Activated naive CD4-positive, alpha-beta T cell treated with anti-CD3 and anti-CD28 coated beads for 36 hours (primary cell): ENCODE measurements at places on chromosomes 3 and 15.

DNA sequence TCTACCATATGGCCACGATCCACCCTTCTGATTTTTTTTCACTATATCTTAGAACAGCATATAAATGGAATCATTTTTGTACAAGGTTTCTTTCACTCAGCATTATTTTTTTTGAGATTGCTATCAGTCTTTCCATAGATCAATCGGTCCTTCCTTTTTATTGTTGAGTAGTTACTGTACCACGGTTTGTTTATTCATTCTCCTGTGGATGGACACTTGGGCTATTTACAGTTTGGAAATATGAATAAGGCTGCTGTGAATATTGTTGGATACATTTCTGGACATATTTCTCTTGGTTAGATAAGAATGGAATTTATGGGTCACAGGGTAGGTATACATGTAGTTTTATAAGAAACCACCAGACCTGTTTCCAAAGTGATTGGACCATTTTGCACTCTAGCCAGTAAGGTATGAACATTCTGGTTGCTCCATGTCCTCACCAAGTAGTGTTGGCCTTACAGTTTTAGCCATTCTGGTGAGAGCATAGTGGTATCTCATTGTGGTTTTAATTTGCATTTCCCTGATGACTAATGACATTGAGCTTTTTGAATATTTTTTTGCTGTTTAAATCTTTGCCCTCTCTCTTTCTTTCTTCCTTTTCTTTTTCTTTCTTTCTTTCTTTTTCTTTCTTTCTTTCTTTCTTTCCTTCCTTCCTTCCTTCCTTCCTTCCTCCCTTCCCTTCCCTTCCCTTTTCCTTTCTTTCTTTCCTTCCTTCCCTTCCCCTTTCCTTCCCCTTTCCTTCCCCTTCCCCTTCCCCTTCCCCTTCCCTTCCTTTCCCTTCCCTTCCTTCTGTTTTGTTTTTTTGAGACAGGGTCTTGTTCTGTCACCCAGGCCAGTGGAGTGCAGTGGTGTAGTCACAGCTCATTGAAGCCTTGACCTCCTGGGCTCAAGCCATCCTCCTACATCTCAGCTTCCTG, 49.2 kb downstream of the LRRK1 start:
- DNase-seq = no peak

DNA sequence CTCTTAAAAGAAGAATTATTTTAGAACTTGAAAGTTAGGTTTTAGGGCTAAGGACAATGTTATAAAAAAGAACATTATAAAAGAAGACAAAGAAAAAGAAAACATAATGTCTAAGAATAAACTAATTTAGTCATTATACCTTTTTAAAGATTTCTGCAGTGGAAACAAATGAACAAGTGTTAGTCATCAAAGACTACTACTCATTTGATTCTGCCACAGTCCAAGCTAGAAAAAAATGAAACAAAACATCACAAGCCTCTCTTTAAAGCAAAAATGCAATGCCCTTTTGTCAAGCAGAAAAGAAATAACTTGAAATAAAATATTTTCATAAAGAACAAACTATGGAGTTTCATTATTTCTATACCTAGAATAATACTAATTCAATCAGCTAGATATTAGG, 102.0 kb downstream of the TBC1D5 start:
- DNase-seq = no peak

GRCh38 chr3:34676436-34676835, 878.0 kb downstream of the PDCD6IP start:
- DNase-seq = no peak

GRCh38 chr3:40287248-40287647, 22.3 kb upstream of the EIF1B start:
- DNase-seq = no peak

DNA sequence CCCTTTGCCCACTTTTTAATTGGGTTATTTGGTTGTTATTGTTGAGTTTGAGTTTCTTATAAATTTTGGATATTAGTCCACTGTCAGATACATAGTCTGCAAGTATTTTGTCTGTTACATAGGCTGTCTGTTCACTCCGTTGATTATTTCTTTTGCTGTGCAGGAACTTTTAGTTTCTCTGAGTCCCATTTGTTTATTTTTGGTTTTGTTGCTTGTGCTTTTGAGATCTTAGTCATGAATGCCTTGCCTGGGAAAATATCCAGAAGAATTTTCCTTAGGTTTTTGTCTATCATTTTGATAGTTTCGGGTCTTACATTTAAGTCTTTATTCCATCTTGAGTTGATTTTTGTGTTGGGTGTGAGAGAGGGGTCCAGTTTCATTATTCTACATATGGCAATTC, 254.5 kb downstream of the NLGN1 start:
- no peak for DNase-seq

DNA sequence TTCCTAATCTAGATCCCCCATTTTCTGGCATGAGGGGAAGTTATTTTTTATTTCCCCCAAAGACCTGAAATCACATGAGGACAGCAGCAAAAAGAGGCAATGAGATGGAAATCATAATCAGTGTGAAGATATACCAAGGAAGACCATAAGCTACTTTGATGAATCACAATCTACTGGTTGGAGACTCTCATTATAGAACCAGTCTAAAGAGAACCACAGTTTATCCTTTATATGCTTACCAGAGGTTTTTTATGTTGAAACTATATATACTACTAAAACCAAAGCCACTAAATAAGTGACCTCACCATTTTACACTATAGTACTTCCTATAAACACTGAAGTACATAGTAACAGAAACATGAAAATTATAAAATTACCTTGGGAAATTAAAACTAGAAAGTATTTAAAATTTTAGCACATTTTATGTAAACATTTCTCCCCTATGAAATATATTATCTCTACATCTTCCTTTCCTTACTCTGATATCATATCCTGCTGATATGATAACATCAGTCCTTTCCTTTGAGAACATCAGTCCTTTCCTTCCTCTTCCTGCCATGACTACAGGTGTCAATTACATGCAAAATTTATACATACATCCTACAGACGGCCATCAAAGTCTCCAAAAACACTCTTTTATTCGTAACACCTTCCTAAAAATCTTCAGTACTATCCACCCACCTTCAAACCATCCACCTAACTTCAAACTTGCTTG, 71.8 kb downstream of the PHC3 start:
- DNase-seq = no peak

DNA sequence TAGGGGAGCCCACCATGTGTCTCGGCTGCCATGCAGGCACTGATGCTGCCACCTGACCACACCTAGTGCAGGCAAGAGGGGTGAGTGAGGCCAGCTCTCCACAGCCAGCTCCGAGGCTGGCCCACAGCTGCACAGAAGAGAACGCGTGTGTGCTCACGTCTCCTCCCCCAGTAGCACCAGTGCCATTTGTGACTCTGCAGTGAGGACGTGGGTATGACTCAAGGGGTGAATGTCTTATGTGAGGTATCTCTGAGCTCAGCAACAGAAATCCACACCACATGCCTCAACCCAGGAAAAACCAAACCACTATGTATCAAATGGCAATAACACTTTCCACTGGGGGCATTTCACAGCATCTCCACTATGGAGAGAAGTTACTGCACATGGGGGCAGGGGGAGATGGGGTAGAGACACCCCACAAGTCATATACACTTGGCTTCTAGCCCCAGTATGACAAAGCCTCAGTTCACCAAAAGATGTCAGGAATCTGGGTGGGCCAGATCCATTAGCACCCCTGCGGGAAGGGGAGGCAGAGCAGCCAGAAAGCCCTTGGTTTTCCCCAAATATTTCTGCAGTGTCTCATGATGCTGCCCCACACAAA, 87.6 kb downstream of the LRIG1 start:
- no peak for DNase-seq

DNA sequence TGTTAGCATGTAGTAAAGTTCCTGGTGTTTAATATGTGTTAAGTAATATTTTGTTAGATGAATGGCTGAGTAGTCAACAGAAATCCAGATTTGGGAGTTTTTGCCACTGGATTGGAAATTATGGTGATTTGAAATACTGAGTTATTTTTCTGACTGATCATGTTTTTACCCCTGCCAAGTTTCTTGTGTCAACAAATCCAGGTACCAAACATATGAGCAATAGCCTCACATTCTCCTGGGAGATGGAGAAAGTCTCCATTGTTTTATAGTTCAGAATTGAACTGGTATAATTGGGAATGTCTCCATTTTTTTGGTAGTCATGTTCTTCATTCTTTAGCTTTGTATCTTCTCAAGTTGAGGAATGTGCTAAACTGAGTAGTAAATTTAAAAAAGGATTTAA, 767.2 kb upstream of the LMCD1 start:
- no peak for DNase-seq

DNA sequence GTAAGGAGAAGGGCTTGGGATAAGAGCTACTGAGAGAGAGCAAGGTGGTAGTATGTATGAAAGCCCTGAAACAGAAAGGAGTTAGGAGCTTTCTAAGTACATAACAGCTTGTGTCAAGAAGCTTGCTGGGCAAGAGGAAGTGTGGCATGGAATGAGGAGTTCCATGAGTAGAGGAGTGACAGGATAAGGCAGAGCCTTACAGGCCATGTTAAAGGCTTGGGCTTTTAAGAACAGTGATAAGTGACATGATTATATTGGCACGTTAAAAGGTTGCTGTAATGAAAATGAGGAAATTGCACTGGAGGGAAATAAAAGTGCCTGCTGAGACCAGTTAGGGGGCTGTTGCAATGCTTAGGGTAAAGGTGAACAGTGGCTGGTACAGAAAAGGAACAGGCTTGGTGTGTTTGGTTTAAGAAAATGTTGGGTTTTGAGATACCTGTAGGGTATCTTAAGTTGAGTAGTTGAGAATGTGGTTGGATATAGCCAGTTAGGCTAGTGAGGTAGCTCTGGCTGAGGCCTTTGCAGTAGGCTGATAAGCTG, 49.0 kb downstream of the MEF2A start:
- DNase-seq = no peak

DNA sequence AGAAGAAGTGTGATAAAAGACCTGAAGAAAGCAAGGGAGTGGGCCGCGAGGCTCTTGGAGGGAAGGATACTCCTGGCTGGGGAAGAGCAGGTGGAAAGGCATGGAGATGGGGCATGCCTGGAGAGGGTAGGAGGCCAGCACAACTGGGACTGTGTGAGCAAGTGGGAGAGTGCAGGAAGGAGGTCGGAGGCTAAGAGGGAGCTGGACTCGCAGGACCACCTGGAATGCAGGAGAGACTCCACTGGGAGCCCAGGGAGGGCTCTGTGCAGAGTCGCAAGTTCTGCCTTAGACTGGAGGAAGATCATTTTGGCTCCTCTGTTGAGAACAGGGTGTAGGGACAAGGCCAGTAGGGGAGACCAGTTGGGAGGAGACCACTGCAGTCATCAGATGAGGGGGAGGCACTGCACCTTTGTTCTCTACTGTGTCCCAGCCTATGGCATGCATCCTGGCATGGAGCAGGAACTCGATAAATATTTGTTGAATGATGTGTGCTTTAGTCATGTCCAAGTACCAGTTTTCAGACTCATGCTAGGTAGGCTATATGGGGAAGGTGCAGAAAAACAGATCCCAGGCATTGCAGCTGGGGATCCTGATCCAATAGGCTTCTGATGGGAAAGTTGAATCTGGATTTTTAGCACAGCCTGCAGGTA, 13.7 kb downstream of the FAM107A start:
- DNase-seq = no peak
